ENCODE measurements at places on chromosomes 7 and 10.

- no peak for DNase-seq
Observed at GRCh38 chr7:73706126-73707044, 13.1 kb downstream of the STX1A start.

DNA sequence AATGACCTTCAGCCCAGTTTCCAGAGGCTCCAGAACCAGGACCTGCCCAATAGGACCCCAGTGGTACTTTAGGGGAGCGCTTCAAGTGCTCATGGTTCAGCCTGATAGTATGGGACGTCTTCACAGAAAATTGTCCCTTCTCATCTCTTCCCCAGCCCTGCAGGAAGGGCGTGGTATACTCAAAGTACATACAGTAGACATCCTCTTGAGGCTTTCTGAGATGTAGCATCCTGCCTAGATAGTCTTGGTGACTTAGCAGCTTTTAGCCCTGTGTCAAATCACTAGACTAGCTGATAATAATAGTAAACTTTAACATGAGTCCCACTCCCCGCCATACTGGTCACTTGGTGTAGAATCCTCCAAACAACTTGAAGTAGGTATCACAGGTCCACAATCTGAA, 193.2 kb downstream of the CYP26A1 start:
- DNase-seq: no peak

DNA sequence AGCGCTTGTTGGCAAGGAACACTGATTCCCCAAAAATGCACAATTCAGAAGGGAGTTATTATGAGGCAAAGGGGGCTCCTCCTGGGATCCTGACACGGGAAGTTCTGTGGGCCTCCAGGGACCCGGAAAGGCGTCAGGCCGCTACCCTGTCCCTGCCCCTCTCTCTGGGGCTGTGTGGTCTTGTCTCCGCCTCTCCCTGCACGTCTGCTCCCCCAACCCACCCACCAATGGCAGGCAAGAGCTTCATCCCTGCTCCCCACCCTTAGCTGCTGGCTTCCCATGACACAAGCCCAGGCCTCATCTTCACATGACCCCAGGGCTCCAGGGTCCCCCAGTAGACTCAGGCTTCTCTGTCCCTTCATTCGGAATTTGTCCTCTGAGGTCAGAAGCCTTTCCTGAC, 31.0 kb upstream of the ADRB1 start:
- DNase-seq: no peak

DNA sequence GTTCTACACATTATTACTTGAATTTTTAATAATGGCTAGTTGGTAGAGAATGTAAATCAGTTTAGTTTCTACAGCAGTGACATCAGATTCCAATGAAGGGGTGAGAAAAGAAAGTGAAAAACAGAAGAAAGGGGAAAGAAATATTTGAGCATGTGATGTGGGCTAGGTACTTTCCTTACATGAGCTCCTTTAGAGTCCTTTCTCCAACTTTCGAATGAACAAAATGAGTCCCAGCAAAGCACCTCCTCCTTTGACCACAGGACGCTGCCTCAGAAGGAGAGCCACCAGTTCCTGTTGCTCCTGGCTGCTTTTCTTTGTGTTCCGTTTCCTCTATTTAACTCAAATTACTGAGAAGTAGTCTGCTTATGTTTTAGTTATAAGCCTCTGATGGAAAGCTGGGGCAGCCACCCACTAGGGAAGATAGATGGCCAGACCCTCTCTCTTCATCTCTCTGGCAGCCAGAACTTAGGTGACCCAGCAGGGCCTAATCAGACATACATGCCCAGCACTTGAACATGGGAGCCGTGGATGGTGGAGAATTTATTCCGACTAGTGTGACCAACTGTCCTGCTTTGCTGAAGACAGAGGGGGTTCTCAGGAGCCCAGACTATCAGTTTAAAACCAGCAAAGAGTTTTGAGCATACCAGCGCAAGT, 82.4 kb upstream of the NME8 start:
- DNase-seq: peak; percentile 13

All from CD4-positive, alpha-beta T cell treated with Interleukin-17A for 1 hour (primary cell).